ENCODE measurements at places on chromosomes 4 and X.
A peak's percentile ranks its signal among the peaks of the same experiment; 100 is the strongest.

GRCh38 chr4:183407635-183408464 lies 36.6 kb upstream of the CDKN2AIP start:
- no peak for DNase-seq

GRCh38 chr4:172596206-172596605 lies 572.4 kb upstream of the GALNT7 start:
- no peak for DNase-seq

GRCh38 chrX:3286196-3286945 lies 60.1 kb downstream of the MXRA5 start:
- peak; percentile 82 for DNase-seq

DNA sequence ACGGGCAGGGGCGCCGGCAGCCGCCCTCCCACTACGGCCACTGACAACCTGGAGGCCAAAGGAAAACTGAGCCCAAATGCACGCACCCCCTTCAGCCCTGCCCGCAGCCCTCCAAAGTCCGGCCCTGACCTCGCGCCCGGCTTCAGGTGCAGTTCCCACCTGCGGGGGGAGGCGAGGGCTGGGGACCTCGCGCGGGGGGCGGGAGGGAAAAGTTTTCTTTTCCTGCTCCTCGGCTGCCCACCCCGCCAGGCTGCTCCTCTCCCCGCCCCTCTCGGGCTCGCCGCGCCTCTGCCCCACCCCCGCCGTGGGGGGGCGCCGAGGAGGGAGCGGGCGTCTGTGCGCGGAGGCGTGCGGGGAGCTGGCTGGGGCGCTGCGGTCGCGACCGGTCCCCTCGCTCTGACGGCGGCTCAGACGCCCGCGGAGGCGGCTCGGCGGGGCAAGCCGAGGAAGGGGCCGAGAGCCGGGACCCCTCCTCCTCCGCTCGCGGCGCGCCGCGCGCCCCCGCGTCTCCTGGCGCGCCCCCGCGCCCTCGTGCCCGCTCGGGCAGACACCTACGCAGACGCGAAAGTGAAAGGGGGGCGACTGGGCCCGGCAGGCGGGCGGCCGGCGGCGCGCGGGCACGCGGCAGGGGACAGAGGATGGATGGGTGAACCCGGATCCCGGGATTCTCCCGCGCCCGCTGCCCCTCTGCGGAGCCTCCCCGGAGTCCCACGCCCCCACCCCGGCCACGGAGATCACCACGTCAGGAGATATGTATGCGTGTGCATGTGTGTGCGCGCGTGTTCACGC lies 3.1 kb upstream of the NR3C2 start:
- DNase-seq, result no peak

DNA sequence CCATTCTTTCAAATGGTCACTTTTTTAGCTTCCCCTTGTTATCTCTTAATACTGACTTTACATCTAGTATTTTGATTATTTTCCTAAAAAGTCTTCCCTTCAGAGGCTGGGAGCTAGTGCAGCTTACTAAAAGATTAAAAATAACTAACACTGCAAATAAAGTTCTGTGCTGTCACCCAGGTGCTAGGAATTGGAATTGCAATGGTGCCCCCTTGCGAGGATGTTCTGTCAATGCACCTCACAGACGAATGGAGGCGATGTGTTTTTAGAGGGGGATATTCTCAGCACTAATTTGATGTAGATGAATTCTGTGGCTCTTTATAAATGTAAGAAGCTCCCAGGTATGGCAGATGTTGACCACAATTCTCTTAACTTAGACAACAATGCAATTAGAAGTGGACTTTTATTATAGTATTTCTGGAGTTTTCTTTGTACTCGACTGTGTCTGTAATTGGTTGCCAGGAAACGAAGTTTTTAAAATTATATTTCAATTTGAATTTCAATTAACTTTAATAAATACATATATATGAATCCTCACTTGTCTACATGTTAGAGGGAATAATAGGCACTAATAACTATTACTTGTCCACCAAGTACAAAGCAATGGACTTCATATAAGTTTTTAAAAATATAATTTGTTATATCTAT lies 22.0 kb upstream of the SMIM31 start:
- peak; percentile 22 for DNase-seq

GRCh38 chr4:181006499-181007260 lies 1236.5 kb upstream of the TENM3 start:
- peak; percentile 13 for DNase-seq

GRCh38 chrX:102765217-102765616 lies 44.7 kb downstream of the GPRASP3 start:
- DNase-seq, result peak; percentile 58

GRCh38 chrX:110284159-110284558 lies 33.7 kb downstream of the AMMECR1 start:
- DNase-seq, result peak; percentile 50

Measured in astrocyte of the cerebellum (primary cell).